GM12891 (cell line): ENCODE measurements at places on chromosomes 16 and 17.

GRCh38 chr16:84461413-84462295, 42.8 kb downstream of the MEAK7 start:
- no peak for DNase-seq

GRCh38 chr16:14003074-14003570, 68.0 kb upstream of the MRTFB start:
- DNase-seq, result no peak

- no peak for DNase-seq
Observed at GRCh38 chr17:55742272-55743102, 8.4 kb upstream of the PCTP start.

DNA sequence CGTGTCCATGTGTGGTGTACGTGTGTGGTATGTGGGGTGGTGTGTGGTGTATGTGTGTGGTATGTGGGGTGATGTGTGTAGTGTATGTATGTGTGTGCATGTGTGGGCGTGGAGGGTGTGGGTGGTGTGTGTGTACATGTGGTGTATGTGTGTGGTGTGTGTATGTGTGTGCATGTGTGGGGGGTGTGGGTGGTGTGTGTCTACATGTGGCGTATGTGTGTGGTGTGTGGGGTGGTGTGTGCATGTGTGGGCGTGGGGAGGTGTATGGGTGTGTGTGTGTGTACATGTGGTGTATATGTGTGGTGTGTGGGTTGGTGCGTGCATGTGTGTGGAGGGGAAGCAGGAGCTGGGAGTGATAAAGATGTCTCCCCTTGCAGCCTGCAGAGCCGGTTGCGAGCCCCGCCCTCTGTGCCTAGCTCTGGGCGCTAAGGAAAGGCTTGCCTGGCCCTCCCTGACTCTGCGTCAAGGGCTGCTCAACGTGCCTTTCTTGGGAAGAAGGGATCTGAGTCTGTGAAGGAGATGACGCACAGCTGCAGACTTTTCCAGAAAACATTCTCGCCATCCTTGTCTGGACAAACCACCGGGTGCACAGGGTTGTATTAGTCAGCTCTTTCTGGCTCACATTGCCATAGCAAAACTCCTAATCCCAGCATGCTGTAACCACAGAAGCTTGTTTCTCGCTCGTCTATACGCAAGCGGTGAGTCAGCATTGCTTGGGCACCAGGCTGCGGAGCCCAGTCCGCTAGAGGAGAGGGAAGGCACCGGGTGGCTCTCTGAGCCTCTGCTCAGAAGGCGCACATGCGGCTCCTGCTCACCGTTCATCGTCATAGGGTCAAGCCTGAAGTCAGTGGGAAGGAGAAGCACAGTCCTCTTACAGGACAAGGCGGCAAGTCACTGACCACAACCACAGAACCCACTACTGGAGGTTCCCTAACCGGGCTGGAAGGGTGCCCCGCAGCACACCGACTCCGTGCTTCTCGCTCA, 2.0 kb upstream of the CD300H start:
- no peak for DNase-seq

- no peak for DNase-seq
Observed at GRCh38 chr17:59372138-59372751, 40.8 kb downstream of the YPEL2 start.

DNA sequence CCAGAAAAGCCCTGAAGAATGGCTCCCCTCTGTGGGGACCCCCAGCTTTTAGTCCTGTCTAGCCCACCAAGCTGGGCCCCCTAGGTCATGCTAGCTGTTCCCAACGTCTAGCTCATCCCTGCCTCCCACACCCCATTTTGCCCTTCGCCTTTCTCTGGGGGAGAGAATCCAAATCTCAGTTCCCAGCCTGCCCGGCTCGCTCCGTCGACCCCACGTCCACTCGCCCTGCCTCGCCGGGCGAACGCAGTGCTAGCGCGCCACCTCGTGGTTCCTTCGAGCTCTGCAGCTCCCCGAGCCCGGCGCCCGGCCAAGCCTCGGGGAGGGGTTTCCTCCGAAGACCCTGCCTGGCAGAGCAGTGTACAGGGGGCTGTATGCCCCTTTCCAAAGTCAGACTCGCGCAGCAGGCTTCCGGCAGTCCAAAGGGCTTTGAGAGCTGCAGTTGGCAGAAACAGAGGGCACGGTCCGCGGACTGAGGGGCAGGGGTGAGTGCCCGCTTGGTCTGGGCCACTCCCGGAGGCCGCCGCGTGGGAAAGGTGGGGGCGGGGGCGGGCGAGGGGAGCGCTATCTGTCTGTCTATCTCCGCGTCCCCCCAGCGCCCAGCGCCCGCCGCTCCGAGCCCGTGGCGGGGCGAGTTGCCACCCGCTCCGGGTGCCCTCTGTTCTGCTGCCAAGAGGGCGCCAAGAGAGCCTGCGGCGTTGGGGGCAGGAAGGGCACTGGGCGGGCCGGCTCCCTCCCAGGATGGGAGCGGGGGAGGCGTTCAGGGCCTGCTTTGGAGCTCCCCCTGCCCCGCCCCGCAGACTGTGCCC, 1.7 kb upstream of the DLX3 start:
- peak; percentile 66 for DNase-seq
